ENCODE measurements at places on chromosomes 13 and 19.

DNA sequence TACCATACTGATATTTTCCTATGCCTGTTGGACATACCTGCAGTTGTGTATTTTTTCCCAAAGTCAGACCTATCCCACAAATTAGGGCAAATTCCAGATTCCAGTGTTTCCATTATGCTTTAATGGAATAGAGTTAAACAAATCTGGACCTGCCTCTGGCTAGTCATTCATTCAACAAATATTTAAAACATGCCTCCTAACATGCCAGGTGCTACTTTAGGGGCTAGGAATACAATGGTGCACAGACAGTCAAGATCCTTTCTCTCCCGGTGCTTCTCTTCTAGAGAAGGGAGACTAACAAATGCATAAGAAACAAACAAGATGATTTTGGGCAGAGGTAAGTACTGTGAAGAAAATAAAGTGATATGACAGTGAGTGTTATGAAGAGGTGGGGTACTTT is 7.5 kb upstream of the WDFY2 start:
- DNase-seq, result no peak

- DNase-seq, result peak; percentile 55
These were observed 46.2 kb downstream of the ACTN4 start for GRCh38 chr19:38693380-38694223.

DNA sequence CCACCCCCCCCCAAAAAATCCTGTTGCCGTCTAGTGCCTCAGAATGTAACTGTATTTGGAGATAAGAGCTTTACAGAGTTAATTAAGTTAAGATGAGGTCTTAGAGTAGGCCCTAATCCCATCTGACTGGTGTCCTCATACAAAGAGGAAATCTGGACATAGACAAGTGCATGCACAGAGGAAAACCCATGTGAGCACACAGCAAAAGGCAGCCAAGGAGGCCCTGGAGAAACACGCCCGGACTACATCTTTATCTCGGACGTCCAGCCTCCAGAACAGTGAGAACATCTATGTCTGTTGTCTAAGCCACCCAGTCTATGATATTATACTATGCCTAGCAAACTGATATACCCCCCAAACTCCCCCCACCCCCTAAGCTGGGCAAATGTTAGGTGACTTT is 193.8 kb downstream of the KATNAL1 start:
- no peak for DNase-seq

DNA sequence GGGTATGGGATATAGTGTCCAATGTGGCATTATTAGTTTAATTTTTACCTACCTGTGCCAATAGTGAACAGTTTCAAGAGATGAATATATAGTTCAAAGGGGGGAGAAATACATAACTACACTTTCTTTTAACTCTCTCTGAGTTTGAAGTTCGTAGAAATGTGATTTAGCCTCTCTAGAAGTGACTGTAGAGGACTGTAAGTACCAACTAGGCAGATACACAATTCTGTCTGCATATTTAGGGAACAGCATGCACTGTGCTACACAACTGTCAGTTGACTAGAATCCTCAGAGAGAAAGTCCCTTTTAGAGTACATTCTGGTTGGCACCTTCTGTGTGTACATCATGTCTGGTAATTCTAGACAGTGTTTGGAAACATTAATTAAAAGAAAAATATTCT is 17.5 kb upstream of the ZNF90 start:
- no peak for DNase-seq

- no peak for DNase-seq
These were observed 31.2 kb downstream of the KATNAL1 start for GRCh38 chr13:30276178-30276577.

GRCh38 chr19:14954071-14954655 is 12.9 kb downstream of the OR7C2 start:
- no peak for DNase-seq

DNA sequence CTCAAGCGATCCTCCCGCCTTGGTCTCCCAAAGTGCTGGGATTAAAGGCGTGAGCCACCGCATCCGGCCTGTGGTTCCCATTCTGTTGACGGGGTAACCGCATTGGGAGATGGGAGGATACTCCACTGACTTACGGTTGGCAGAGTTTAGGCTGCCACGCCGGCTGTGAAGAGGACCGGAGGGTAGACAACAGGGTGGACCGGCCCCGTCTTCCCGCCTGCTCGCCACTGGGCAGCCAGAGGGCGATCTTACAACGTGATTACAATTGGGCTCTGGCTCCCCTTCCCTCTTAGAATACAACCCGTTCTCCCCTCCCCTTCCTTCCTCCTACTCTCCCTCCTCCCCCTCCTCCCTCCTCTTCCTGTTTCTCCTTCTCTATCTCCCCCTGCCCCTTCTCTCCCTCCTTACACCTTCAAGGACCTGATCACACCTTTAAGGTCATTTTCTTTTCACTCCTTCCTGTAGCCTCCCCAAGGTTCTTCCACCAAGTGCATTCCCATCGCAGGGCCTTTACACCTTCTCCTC is 957 bp upstream of the CCDC194 start:
- peak; percentile 50 for DNase-seq

GRCh38 chr19:1668486-1669270 is 16.3 kb upstream of the TCF3 start:
- DNase-seq, result peak; percentile 41

DNA sequence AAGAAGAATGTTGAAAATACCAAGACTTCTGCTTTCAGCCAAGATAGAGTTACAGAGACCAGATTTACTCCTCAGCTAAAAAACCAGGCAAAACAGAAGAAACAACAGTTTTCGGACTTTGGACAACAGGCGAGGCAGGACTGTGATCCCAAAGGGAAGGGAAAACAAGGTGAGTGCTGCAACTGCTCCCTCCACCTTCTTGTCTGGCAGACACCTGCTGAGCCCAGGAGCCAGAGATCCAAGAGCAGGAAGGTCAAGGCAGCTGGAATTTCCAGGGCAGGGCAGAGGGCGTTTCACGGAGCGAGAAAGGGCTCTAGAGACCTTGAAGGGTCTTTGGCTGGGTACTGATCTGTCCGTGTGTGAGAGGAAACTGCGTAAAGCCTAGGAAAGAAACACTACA is 32.9 kb upstream of the SLC7A9 start:
- DNase-seq, result no peak

GRCh38 chr19:33219261-33219815 is 6.3 kb downstream of the SLC7A10 start:
- no peak for DNase-seq

DNA sequence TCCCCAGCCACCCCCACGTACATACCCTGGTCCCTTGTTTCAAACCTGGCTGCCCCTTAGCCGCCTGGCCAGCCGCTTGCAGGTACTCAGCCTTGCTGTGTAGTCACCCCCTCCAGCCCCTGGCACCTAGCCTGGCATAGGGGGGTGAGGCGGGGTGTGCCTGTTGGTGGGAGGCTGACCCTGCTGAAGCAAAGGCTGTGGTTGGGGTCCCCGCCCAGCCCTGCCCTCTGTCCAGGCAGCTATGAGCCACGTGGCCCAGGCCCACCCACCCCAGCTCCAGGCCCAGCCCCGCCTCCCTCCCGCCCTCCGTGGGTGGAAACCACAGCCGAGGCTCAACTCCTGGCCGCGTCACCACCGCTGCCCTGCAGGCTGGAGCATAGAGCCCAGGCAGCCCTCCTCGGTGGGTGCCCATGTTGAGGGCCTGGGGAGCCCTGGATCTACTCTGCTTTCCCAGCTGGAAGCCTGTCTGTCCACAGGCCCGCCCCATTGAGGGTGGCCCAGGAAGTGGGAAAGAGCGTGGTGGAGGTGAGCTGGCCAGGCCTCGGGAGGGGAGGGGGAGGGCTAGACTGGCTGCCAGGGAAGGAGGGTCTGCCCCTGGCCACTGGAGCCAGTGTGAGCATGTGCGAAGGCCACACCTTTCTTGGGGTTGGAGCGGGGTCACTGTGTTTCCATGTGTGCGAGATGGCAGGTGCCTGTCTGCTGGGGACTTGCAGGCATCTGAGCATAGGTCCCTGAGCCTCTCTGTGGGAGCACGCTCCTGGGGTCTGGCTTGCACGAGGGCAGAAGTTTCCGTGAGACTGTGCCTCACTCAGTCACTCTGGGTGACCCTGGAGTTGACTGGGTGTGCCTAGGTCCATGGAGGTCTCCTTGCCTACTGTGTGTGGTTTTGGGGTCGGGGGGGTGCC is 31.0 kb downstream of the PAK4 start:
- DNase-seq, result no peak

DNA sequence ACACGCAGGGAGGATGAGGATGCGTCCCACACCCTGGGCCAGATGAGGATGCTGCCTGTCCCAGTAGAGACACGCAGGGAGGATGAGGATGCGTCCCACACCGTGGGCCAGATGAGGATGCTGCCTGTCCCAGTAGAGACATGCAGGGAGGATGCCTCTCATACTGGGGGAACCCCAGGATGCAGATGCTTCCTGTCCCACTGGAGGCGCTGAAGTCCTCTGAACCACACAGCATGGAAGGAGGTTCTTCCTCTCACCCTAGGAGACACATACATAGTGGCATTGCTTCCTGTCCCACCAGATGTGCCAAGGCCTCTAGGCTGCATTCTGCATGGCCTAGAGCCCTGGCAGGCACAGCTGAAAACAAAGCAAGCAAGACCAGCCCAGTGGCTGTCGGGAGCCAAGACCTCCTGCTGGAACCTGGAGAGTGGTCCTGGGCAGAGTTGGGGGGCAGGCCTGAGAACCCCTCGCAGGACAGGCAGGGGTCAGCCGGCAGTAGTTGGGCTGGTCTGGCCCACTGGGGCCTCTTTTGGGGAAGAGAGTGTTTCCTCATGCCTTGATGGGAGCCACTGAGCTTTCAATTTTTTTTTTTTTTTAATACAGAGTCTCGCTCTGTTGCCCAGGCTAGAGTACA is 4.3 kb downstream of the HPN start:
- DNase-seq, result no peak

DNA sequence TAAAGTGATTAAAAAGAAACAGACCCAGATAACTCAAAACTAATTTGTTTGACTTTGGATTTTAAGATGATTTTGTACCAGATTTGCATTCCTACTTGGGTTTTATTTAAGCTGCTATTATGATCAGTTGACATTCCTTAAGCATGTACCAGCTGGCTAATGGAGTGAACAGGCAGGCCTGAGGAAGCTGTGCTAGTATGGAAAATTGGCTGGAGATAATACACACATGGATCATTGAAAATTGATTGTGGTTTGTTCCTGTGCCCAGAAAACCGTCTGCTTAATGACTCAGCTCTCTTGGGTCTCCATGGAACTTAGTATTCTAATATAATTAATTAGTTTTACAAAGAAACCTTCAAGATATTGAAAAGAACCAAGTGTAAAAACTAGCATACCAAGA is 22.6 kb downstream of the POLR1D start:
- no peak for DNase-seq

DNA sequence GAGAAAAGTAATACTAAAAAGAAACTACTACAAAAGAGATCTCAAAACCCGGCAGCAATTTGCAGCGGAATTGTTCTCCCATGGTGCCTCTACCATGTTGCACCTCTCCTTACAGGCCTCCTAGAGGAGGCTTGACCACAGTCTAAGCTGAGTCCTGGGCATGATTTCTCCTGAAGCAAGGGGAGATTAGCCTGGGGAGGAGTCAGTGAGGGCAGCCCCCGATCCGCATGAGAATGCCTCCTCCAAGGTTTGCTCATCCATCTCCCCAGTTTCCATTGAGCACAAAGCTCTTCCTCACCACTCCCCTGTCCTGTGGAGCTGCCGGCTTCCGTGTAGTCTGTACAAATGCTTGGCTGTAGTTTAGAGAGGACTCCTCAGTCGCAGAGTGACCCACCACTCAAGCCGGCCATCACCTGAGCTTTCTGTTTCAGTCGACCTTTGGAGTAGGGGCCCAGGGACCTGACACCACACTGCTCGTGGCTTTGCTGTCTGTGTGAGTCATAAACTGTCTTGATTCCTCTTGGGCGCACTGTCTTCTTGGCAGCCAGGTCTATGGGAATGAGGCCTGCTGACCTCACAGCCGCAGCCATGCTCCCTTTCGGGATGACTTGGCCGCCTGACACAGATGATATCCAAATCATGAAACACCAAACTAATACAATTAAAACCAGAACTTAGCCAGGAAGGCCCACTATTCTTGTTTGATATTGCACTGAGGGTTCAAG is 72.3 kb downstream of the C1QTNF9 start:
- no peak for DNase-seq

GRCh38 chr19:9406798-9407352 is 28.5 kb downstream of the ZNF266 start:
- no peak for DNase-seq

DNA sequence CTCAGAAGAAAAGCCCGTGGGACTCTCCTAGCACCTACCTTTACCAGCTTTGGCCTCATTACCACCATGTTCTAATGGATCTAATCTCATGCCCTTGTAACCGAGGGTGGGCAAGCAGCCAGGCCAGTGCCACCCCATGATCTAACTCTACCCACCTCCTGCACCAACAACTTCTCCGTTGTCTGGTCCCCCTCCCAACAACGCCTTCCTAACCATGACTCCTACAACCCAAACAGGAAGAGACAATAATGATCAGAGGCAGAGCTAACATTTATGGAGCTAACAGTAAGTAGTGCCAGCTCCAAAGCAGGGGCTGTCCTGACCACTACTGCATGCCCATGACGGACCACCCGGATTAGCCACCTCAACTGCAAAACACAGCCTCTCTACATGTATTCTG is 3.5 kb downstream of the USP12 start:
- no peak for DNase-seq

DNA sequence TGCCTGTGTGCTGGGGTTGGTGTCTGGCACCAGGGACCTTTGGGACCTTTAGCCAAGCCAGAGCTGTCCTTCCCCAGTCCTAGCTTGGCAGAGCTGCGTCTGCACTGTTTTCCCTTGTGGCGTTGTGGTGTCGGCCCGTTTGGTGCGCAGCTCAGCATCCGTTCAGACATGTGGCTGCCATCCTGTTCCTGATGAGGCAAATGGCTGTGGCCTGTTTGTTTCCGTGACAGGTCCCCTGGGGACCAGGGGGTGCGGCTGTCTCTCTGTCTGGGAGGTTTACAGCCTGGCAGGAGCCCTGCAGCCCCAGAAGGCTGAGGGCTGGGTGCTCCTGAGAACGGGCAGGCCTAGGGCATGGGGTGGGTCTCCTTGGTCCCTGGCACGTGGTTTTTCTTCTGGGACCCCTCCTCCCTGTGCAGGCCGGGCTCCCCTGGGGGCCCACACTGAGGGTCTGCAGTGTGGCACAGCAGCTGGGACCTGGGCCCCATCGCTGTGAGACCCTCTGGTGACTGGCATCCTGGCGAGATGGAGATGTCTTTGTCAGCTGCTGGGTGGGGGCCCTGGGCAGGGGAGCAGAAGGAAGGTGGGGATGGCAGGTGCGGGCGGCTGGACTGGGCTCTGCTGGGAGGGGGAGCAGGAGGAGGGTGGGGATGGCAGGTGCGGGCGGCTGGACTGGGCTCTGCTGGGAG is 4.0 kb downstream of the SPPL2B start:
- no peak for DNase-seq

DNA sequence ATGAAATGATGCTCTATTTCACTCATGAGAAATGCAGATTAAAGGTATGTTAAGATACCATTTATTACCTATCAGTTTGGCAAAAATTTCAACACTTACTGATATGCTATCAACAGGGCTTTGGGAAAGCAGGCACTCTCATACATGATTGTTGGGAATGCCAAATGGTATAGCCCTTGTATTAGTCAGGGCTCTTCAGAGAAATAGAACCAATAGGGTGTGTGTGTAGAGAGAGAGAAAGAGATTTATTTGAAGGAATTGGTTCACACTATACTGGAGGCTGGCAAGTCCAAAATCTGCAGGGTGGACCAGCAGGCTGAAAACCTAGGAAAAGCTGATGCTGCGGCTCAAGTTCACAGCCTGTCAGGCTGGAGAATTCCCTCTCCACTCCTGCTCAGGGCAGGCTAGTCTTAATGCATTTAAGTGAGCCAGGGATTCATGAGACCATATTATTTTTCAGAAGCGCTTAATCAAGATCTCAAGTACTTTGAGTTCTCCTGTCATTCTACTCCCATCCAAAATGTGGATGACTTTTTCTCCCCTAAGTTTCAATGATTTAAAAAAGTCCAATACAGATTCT is 72.4 kb downstream of the NHLRC3 start:
- DNase-seq, result no peak
